Foreskin keratinocyte (primary cell): ENCODE measurements at places on chromosomes 5 and 9. TPM values are rescaled to one million over a fixed set of nuclear protein-coding genes. Genes with fewer than 3 reads are reported as not detected.

The SLC24A2 gene
- total RNA-seq: not detected in 2 replicates

The ADAMTSL1 gene
- total RNA-seq: 0.44 and 3.7 TPM in 2 replicates

The PCDHGC3 gene
- total RNA-seq: 25.0 and 36.1 TPM in 2 replicates

The PDE6A gene
- not detected in 2 replicates for total RNA-seq

- DNase-seq: no peak
Observed at GRCh38 chr5:168269937-168270330, 21.5 kb upstream of the WWC1 start.

- DNase-seq: peak; percentile 66
Observed at GRCh38 chr9:124553738-124554137, 46.5 kb upstream of the NR5A1 start.

- peak; percentile 23 for DNase-seq
Observed at GRCh38 chr5:174998131-174998730, 273.8 kb downstream of the MSX2 start.

GRCh38 chr9:135213566-135213965, 126.1 kb downstream of the OLFM1 start:
- no peak for DNase-seq

DNA sequence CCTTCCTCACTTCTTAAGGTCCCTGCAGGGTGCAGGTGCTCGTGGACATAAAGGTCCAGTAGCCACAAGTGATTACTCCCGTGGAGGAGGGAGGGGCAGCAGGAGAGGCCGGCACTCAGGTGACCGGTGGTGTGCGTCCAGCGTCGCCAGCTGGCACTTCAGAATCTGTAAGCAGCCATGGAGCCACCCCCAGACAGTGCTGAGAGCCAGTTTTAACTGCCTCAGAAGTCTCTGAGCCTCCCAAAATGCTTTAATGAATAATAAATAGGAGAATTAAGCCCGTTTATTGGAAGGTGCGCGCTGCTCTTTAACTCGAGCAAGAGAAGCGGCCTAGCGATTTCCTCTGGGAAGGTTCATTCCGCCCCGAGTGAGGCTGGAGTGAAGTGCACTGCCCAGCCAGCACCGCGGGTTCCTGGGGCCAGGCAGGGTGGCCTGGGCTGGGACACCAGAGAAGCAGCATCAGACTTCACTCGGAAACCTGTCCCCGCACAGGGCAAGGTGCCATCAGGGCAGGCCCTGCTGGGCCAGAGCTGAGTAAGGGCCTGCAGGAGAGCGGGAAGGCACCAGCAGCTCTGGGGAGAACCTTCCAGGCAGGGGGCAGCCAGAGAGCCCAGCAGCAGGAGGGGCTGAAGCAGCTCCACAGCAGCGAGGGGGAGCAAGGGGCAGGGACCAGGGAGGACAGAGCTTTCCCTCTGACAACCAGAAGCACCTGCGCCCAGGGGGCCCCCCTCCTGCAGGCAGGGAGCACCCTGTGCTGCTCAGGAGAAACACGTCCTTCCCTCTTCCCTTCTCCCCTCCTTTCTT, 61.2 kb downstream of the VAV2 start:
- no peak for DNase-seq
